ENCODE measurements at places on chromosomes 11 and 22.

DNA sequence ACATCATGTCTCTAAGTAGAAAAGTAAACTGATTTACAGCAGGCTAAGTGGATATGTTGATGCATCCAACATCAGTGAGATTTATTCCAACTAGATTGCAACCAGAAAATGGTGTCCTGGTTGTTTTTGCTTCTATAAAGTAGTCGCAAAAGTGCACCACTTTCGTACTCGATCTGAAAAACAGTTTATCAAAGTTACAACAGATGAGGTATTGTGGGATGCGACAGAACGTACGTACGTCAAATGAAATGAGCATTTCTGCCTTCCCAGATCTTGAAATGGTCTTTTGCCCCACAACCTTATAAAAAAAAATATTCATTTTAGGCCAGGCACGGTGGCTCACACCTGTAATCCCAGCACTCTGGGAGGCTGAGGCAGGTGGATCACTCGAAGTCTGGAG, 13.7 kb downstream of the GRAP2 start:
- DNase-seq = no peak

- no peak for DNase-seq
Observed at GRCh38 chr11:31802990-31803812, 7.9 kb downstream of the PAX6 start.

- DNase-seq = no peak
Observed at GRCh38 chr11:128924104-128924503, 18.6 kb downstream of the TP53AIP1 start.

- DNase-seq = peak; percentile 7
Observed at GRCh38 chr11:32297611-32298011, 137.7 kb downstream of the WT1 start.

- no peak for DNase-seq
Observed at GRCh38 chr22:44496305-44496704, 1.7 kb downstream of the RTL6 start.

DNA sequence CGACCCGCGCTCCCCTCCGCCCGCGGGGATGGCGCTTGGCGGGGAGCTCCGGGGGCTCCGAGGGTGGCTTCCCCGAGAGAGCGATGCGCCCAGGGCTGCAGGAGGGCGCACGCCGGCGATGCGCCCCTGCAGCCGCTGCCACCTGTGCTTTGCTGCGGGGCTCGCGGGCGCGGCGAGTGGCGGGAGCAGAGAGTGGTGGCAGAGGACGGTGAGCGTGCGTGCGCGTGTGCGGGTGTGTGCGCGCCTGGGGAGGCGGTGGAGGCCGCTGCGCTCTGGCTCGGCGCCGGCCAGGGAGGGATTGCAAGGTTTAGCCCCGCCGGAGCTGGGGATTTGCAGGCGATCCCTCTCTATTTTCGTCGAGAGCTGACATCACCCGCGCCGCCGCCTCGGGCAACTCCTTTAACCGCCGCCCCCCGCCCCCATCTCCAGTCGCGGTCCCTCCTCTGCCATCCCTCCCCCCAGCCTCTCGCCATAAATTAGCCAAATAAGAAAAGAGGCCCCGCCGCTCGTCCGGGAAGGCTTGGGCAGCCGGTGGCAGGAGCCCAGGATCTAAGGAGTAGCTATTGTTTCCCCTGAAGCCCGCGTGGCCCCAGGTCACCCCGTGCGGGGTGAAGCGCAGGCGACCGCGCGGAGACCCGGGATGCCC, at the start of gene SLC1A2:
TSS of gene SLC1A2 (minus strand) at position 375 of the 646 bp plus-strand sequence. CDS start 592 bp downstream, outside the sequence.
- no peak for DNase-seq

GRCh38 chr11:128733440-128734102, 39.7 kb downstream of the FLI1 start:
- no peak for DNase-seq

DNA sequence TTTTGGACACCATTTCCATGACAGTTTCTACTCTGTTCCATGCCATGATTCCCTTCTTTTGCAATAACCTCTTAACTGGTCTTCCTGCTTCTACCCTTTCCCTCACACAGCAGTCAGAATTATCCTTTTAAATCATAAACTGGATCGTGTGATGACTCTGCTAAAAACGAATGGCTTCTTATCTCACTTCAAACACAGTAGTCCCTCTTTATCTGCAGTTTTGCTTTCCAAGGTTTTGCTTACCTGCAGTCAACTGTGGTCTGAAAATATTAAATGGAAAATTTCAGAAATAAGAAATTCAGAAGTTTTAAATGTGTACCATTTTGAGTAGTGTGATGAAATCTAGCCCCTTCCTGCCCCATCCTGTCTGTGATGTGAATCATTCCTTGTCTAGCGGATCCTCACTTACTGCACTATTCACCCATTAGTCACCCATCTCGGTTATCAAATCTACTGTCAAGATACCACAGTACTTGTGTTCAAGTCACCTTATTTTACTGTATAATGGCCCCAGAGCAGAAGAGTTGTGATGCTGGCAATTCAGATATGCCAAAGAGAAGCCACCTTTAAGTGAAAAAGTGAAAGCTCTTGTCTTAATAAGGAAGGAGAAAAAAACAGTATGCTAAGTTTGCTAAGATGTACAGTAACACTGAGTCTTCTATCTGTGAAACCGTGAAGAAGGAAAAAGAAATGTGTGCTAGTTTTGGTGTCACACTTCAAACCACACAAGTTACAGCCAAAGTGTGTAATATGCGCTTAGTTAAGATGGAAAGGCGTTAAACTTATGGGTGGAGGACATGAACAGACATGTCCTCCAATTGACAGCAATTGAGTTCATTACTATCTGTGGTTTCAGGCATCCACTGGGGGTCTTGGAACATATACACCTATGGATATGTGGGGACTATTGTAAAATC, 283.0 kb downstream of the DDX10 start:
- no peak for DNase-seq

- no peak for DNase-seq
Observed at GRCh38 chr11:113378692-113379091, 8.9 kb upstream of the ANKK1 start.

- no peak for DNase-seq
Observed at GRCh38 chr11:133530501-133530835, 1.8 kb downstream of the OPCML start.

GRCh38 chr11:127274328-127274676, 273.7 kb upstream of the KIRREL3 start:
- DNase-seq = no peak

- DNase-seq = peak; percentile 29
Observed at GRCh38 chr11:65793144-65793581, 6.3 kb downstream of the OVOL1 start.

DNA sequence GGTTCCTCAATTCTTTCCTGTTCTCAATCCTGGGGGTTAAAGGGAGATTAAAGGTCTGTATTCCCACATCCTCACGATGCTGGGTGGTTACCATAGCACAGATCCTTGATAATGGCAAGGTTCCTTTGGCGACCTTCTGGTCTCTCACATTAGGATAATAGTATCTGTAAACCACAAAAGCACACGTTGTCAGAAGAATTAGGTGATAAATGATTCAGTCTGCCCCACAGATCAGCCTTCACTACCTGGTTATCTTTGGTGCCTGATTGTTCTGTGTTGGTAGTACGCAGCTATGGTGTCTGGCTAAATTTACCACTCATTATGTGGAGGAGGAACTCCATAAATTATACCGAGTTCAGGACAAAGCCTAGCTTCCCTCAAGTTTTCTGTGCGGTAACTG, 78.4 kb downstream of the C2CD3 start:
- no peak for DNase-seq

- no peak for DNase-seq
Observed at GRCh38 chr11:122491509-122491908, 164.0 kb upstream of the UBASH3B start.

GRCh38 chr11:32382339-32383049, 52.8 kb downstream of the WT1 start:
- no peak for DNase-seq

GRCh38 chr22:44550711-44551491, 52.9 kb upstream of the RTL6 start:
- DNase-seq = peak; percentile 53

DNA sequence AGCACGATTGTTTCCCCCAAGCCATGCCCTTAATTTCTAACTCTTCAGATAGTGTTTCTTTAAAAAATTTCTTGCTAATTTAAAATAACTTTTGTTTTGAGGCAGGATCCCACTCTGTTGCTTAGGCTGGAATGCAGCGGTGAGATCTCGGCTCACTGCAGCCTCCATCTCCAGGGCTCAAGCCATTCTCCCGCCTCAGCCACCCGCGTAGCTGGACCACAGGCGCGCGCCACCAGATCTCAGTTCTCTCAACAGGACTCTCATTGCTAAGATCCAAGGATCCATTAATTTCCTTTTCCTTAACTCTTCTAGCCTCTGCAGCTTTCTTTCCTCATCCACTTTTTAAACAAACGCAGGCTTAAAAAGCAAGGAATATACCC, 327 bp upstream of the MED17 start:
- DNase-seq = peak; percentile 74

GRCh38 chr22:28923826-28924732, 40.7 kb downstream of the ZNRF3 start:
- peak; percentile 77 for DNase-seq

- no peak for DNase-seq
Observed at GRCh38 chr11:27295928-27296327, 67.1 kb downstream of the CCDC34 start.

DNA sequence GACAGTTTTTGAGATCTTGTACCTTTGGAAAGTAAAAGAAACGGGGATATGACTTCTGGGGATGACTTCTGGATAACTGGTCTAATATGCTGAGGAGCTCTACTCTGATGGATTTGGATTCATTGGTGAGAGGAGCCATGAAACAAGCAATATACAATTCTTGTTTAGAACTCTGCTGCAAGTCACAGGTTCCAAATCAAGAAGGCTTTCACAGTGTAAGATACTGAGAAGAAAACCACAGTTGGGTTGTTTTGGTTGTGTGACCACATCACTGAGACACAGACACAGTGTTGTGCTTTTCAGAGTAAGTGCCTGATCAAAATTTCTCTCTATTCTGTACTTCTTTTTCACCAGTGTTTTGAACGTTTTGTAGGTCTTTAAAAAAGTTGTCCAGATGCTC, 13.1 kb upstream of the UCP2 start:
- no peak for DNase-seq

DNA sequence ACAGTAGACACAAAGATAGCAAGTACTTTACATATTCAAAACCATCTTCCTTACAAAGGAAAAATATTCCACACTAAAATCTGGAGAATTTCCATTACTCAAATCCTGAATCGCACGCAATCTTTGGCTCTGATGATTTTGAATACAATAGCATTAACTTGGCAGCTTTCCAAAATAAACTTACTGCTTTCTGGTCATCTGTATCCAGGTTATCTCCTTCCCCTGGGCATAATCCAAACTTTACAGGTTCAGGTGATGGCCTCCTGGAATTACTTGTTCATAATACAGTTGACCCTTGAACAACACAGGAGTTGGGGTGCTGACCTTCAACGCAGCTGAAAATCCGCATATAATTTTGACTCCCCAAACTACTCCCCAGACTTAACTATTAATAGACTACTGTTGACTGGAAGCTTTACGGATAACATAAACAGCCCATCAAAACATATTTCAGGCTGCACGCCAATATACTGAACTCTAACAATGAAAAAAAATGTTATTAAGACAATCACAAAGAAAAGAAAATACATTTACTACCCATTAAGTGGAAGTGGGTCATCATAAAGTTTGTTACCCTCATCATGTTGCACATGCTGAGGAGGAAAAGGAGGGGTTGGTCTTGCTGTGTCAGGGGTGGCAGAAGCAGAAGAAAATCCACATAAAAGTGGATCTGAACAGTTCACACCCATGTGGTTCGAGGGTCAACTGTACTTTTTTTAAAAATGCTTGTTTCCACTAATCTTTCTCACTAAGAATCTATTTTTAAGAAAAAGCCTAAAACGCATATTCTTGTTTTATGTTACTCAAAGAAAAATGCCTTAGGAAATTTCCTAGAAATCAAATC, 6.5 kb downstream of the MTMR2 start:
- peak; percentile 75 for DNase-seq

GRCh38 chr11:34749666-34750659, 129.1 kb downstream of the EHF start:
- no peak for DNase-seq

DNA sequence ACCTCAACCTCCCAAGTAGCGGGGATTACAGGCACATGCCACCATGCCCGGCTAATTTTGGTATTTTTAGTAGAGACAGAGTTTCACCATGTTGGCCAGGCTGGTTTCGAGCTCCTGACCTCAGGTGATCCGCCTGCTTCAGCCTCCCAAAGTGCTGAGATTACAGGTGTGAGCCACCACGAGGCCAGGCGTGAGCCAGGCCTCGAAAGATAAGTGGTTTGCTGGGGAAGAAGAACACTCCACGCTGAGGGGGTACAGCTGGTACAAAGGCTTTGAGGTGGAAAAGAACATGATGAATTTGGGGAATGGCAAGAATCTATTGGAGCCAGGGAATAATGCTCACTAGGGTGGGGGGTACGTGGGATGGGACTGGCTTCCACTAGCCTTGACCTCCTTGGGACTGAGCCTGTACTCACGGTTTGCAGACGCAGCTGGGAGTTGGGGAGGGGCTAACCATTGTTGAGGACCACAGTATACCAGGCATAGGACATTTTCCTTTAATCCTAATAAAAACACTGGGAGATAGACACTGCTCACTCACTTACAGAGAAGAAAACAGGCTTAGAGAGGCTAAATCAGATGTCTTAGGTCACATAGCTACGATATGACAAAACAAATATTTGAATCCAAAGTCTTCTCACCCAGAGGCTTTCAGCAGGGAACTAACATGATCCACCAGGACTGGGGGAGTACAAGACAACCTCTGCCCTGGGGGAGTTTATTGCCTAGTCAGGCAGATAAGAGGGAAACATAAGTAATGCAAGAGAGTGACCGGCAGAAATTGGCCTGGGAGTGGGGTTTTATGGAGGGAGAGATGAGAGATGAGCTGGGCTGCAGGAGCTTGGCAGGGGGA, 4.9 kb downstream of the SLCO2B1 start:
- DNase-seq = no peak

- no peak for DNase-seq
Observed at GRCh38 chr22:40116496-40117200, 61.1 kb upstream of the TNRC6B start.

- no peak for DNase-seq
Observed at GRCh38 chr11:79249295-79249993, 191.4 kb downstream of the TENM4 start.

DNA sequence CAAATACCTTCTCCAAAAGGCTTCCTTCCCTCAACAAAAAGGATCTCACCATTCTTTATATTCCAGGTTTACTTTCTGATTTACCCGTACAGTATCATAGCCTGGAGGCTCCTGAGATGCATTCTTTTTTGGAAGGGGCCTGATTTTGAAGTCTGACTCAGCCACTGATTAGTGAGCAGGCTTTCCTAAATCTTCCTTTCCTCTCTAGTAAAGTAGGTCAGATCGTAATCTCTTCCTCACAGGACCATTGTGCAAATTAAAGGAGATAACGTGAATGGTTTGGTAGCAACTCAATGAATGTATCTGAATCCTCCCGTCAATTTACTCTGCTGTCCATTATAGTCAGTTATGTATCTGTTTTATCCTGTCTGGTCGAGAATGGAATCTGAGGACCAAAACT, 227.7 kb upstream of the ANO5 start:
- DNase-seq = no peak

GRCh38 chr22:38868286-38868721, 3.7 kb downstream of the CBX6 start:
- no peak for DNase-seq

Data from SHP77 (cell line).